ENCODE measurements at places on chromosomes 6 and 20.

DNA sequence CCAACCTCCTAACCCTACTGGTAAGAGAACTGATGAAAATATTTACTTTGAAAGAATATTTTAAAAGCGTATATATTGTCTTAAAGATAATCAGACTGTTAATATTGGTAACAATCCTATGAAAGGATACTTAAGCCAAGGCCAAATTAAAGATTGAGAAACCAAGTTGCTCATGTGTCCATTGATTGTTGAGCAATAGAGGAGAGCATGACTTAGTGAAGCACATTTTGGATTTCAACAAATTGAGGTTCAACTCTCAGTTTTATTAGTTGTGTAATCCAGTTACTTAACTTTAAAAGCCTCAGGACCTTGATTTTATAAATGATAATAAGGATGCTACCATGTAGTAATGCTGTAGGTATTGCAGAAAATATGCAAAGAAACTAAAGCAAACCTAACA, 56.8 kb downstream of the PRL start:
- no peak for DNase-seq

DNA sequence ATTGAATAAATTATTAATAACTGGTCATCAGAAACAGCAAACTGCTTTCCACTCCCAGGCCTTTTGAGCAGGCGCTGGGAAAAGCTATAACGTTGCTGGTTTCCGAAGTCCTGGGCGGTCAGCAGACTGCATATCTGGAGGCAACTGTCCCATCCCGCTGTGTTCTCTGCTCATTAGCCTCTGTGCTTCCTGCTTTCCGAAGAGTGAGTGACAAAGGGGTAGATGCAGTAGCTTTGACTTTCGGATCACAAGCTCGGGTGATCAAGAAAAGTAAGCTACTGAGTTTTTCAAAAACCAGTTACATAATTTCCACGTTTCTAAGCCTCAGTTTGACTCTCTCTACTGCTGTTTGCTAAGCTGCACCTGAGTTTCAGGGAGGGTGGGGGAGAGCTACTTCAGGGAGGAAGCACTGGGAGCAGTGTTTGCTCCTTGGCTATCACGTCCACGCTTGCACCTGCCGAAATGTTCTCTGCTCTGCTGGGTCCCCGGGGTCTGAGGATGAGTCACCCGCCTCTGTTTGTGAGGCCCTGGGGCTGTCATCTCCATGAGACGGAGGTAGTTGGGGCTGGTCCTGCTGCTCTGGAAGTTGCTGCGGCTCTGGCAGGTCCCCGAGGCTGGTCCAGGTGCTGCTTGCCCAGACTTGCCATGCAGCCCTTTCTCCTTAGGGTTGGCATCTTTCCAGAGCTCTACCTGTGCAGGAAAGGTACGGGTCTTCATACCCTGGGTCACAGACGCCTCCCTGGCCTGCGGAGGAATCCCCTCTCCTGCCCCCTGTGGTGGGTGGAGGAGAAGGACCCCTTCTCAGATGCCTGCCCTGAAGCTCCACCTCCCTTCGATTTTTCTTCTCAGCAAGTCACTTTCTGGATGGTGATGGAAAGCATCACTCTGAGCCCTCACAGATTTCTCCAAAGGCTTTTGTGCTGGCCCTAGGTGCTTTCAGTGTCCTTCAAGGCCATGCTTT, 220.0 kb downstream of the QKI start:
- DNase-seq: no peak

GRCh38 chr20:41169791-41170351, 32.5 kb downstream of the PLCG1 start:
- peak; percentile 63 for DNase-seq

GRCh38 chr20:5039889-5040288, 38.6 kb upstream of the SLC23A2 start:
- no peak for DNase-seq

- DNase-seq: no peak
Measured at GRCh38 chr20:62858058-62858830, 3.4 kb downstream of the TCFL5 start.

DNA sequence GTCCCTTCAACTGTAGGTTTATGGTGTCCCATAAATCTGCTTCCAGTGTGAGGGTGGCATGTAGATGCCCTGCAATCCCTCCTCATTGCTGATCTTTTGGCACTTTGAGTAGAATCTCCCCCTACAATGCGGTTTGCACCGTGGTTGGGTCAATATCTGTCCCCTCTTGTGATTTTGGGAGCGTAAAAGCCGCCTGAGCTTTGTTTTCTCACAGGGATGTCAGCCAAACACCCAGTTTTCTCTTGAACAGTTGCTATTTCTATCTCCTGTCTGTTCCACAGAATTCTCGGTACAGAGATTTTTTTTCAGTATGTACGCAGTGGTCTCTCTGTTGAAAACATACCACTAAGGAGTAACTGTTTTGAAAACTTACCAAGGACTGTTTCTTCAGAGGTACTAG, 21.8 kb downstream of the CDS2 start:
- no peak for DNase-seq

DNA sequence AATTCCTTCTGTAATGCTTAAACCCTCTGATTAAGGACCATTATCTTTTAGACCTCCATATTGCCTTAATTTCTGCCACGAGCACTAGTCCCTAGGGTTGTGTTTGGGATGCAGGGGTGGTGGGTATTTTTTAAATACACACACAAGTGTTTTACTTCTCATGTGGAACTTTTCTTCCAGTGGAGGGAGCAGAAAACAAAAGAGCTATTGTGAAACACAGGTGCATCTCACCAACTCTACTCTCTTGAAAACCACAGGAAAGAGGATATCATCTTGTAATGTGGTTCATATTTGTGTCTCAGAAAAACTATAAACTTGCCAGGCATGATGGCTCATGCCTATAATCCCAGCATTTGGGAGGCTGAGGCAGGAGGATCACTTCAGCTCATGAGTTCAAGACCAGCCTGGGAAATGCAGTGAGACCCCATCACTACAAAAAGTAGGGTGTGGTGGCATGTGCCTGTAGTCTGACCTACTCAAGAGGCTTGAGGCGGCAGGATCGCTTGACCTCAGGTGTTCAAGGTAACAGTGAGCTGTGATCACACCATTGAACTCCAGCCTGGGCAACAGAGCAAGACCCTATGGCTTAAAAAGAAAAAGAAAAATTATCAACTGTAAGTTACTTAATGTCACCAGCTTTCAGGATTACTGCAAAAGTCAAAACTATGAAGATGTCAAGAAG, 37.3 kb downstream of the MRS2 start:
- DNase-seq: no peak

GRCh38 chr20:14729390-14729789, 392.0 kb upstream of the FLRT3 start:
- no peak for DNase-seq

GRCh38 chr20:36571564-36572504, 1.6 kb upstream of the TGIF2 start:
- no peak for DNase-seq

GRCh38 chr20:62501801-62502495, 26.2 kb upstream of the GATA5 start:
- DNase-seq: peak; percentile 17

- no peak for DNase-seq
Measured at GRCh38 chr6:19380293-19380692, 456.9 kb upstream of the ID4 start.

DNA sequence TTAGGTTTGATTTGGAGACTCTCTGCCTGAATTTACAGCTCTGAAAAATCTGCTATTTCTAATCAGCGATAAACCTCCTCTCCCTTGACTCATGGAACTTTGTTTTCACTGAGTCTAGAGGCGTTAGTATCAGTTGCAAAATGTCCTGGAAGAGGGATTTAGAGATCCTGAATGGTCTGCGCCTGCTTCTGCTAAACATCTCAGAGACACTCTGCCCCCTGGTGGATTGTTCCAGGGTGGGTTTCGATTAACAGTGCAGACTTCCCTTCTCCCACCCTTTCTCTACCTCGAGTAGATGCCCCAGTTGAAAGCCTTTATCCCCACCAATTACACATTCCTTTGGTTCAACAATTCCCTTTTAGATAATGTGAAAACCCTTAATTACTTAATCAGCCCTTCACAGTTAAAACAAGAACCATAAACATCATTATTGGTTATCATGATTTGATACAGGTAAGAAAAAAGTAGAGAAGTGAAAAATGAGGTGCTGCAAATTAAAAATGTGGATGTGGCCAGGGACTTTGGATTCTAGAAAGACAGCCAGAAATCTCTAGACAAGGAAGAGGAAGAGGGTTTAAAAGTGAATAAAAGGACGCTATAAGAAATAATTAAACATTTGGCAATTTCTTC, 5.5 kb downstream of the HTR1B start:
- DNase-seq: peak; percentile 97

DNA sequence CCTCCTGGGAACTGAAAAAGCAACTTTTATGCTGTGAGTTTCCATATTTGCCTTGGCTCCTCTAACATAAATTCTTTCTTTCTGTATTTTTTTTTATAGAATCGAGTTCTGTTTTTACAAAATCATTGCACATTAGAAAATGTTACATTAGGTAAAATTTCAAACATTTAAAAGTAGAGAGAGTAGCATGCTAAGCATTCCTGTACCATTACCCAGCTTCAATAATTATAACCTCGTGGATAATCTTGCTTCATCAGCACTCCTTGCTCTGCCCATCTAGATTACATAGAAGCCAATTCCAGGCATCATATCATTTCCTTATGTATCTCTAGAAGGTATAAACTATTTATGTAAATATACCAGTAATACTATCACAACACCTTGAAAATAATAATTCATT, 15.4 kb upstream of the FBXO30 start:
- no peak for DNase-seq

DNA sequence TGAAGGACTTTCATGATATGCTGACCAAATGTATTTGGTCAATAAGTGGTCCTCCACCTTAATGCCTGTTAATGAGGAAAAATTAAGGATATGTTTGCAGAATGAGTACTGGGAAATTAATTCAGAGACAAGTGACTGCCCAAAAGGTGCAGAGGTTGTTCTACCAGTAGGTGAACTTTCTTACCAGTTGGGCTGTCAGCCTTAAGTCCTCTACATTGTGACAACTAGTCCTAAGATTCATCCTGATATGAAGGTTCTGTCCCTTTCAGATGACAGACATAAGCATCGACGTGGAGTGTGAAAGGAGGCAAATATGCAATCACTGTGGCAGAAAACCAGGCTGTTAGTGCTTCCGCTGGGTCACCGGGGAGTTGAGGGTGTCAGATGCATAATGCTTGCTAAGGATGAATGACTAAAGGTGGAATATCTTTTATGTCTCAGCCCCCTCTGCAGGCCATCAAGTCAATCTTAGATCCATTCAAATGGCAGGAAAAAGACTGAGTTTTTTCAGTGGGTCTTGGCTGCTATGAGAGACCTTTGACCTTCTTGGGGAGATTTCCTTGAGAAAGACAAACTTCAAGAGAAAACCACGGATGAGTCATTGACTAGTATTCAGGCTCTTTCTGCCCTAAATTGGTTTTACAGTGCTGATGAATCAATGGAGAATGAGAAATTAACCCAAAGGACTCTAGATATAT, 226.0 kb downstream of the TPBG start:
- DNase-seq: peak; percentile 97

- no peak for DNase-seq
Measured at GRCh38 chr6:163780994-163781393, 366.5 kb downstream of the QKI start.

DNA sequence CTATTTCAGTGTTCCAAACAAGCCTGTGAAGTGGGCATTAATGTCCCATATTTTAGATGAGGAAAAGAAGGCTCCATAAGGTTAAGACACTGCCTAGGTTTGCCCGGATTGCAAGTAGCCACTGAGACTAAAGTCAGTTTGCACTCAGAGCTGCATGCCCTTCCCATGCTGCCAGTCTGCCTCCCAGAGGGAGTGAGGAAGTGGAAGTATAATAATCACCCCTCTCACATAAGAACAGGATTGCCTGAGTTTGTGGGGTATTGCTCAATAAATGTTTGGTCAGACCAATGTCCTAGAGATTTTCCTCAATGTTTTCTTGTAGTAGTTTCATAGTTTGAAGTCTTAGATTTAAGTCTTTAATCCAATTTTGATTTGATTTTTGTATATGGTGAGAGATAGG, 43.9 kb upstream of the CLIC5 start:
- DNase-seq: no peak

GRCh38 chr20:6530254-6530653, 237.2 kb upstream of the BMP2 start:
- DNase-seq: peak; percentile 57

DNA sequence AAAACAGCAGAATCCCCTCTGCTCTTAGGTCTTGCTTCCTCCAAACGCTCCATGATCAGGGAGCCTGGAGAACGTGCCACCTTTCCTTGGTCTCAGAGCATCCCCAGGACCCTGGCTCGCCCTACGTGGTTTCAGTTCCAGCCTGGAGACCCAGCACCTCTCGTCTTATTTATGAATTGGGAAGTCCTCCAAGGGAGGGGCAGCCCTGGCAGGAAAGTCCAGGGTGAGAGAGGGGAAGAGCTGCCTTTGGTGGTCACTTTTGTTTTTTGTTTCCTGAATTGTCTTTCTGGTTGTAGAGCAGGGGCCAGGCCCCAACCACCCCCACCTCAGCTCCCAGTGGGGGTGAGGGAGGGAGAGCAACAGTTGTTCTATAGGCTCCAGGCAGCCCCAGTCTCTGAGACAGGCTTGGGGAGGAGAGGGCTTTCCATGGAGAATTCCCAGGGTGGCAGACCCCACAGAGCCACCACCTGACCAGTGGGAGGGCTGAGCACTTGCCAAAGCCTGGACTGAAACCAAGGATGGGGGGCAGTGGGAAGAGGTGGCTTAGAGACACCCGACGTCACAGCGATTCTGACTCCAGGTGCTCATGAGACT, 88.8 kb downstream of the PRND start:
- DNase-seq: no peak

DNA sequence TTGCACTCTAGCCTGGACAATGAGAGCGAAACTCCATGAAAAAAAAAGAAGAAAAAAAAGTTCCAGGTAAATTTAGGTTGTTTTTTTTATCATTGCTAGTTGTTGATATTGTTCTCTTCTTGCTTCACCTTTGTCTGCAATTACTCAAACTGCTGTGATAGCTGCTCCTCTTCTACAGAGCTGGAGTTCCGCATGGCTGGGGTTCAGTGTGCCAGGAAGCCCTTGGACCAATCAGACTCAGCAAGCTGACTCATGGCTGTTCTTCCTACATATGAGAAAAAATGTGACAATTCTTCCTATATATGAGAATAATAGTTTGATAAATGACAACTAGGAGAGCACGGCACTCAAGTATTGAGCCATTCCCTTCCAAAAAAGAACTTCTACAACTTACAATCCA, 28.4 kb downstream of the DPPA5 start:
- no peak for DNase-seq

GRCh38 chr20:47187450-47188195, 168.9 kb downstream of the ZMYND8 start:
- no peak for DNase-seq

Data from HCEC 1CT (cell line).